ENCODE measurements at places on chromosomes 4 and X.

GRCh38 chr4:114156371-114156770, 176.9 kb upstream of the ARSJ start:
- DNase-seq = no peak

DNA sequence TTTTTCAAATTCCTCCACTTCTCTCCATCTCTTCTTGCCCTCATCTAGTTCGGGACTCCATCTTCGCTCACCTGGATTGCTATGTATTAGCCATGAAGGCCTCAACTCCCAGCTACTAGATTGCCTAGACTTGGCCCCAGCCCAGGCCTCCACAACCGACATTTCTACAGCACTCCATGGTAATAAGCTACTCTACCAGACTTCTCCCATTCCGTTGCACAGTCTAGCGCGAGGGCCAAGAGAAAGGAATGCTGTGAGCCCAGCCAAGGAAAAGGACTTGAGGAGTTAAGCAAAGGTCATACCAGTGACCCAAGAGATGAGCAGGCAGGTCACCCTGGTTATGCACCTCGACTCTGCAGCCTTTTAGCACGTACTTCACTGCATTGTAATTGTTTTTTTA, 75.6 kb downstream of the SOWAHB start:
- DNase-seq = no peak

GRCh38 chrX:104427693-104428092, 138.3 kb upstream of the IL1RAPL2 start:
- no peak for DNase-seq

DNA sequence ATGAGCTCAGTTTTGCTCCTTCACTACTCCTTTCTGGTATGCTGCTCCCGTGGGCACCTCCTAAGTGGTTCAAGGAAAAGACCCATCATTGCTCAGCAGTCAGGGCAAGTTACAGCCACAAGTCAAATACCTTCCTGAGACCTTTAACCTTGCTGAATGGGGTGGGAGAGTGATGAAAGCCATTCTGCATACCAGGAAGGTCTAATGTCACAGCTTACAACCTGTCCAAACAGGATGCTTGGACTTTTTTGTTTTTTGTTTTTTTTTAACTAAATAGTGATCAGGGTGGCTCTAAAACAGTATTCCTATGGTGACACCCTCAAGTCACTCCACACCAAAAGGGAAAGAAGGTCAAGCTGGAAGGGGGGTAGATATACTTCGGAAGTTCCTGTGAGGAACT, 93.1 kb downstream of the GPC3 start:
- no peak for DNase-seq

- no peak for DNase-seq
Measured at GRCh38 chrX:130916636-130917422, 13.8 kb upstream of the ENOX2 start.

DNA sequence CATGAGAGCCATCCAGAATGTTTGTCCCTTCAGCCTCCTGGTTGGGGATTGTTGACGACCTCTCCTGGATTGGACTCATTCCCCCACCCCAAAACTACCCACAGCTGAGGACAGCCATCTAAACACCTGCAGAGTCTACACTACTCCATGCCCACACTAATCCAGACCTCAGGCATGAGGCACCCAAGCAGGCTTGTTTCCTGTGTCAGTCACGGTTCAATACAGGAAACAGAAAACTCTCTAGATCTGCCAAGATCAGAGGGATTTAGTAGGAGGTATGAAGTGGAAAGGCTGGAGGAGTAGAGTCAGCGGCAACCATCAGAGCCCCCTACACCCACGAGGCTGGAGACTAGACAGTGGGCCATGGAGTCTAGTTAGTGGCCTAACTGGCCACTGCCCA, 37.7 kb downstream of the HAND2 start:
- no peak for DNase-seq

DNA sequence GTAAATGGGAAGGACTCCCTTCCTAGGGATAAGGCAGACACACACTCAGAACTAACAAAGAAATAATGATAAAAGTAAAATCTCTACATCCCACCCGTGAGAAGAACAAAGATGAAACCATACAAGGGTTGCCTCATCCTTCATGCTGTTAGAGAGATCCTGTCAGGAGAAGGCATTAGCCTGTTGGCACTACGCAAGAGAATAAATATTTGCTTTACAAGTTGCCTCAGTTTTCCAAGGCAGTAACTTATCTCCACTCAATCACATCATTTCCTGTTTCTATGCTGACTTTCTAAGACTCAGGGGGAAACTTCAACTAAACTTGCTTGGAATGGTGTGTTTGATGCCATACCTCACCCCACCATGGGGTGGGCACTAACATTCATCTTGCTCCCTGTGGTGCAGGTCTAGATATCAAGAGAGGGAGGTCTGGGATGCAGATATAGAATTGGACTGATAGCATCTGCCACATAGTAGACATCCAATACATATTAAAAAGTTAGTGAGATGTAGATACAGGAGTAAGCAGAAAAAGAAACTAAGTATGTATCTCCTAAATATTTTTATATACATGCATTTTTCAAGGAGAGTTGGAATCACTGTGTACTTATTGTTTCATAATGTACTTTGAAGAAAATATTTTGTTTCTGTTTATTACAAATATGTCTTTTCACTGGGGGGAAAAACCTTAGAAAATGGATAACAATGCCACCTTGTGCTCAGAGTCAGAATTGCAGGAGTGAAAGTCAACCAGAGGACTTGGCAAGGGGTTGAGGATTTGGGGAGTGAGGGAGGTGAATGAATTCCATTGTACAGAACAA, 57.2 kb upstream of the BEX4 start:
- DNase-seq = peak; percentile 37
